CD4-positive, alpha-beta T cell treated with Interleukin-21 for 1 hour (primary cell): ENCODE measurements at places on chromosomes 16 and 17.

DNA sequence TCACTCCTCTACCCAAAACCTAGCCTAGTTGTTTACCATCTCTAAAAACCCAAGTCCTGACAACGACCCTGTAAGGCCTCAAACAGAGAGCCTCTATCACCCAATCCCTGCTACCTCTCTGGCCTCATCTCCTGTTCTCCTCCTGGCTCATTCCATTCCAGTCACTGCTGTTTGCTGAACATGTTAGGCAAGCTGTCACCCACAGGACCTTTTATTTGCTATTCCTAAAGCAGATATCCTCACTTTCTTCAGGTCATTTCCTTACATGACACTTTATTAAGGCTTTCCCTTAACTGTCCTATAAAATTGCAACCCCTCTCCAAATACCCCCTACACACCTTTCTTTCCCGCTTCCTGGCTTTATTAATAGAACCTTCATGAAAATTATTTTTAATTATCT lies 85.1 kb downstream of the KANSL1 start:
- no peak for DNase-seq

GRCh38 chr17:7560172-7561027 lies 1.3 kb upstream of the SENP3 start:
- peak; percentile 59 for DNase-seq

DNA sequence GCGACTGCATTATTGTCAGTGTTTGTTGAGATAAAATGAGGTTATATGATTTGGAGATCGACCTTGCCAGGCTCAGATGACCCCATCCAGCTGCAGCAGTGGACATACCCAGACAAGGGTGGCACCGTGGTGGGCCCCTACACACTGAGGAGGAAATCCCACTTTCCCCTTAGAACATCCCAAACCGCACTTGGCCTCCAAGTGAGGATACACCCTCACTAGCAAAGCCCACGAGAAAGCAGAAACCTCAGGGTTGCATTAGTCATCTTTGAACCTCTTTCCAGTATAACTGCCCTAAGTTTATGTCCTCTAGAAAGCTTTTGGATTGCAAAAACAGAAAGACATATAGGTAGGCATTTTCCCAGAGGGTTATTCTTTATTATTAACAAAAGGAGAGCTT lies 101.5 kb downstream of the CLEC16A start:
- no peak for DNase-seq

GRCh38 chr17:44807817-44808155 lies 22.3 kb downstream of the GJC1 start:
- DNase-seq: no peak

- no peak for DNase-seq
Measured at GRCh38 chr16:80899809-80900592, 95.6 kb upstream of the CDYL2 start.

- DNase-seq: no peak
Measured at GRCh38 chr17:37677021-37677420, 33.8 kb upstream of the DDX52 start.

GRCh38 chr17:60473788-60474187 lies 51.5 kb downstream of the CHCT1 start:
- no peak for DNase-seq

DNA sequence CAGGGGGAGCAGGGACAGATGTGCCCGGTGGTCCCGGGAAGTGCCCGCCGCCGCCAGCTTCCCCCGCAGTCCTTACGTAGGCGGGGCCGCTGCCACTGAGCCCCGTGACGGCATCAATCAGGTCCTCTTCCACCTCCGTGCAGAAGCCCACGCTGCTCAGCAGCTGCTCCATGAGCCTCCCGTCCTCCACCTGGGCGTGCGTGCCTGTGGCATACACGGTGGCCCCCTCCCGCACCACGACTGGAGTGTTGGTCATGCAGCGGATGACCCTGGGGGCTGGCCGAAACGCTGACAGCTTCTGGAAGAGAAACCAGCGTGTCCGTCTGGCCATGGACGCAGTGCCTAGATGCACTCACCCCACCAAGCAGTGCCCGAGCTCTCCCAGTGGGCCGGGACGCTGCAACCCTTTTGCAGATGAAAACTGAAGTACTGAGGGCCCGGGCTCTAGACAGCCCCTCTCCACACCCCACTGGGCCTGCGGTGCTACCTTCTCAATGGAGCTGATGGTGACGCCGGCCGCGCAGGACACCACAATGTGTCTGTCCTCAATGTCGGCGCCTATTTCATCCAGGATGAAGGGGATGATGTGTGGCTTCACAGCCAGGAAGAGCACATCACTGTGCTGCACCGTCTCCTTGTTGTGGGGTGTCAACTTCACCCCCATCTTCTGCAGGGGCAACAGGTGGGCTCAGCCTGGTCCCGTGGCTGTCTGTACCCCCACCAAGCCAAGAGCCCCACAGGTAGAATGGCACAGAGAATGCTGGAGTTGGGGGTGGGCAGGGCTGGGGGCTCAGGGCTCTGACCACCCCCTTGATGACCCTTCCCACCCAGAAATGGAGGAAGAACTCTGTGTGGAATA lies 2.0 kb downstream of the PYCR1 start:
- DNase-seq: no peak

DNA sequence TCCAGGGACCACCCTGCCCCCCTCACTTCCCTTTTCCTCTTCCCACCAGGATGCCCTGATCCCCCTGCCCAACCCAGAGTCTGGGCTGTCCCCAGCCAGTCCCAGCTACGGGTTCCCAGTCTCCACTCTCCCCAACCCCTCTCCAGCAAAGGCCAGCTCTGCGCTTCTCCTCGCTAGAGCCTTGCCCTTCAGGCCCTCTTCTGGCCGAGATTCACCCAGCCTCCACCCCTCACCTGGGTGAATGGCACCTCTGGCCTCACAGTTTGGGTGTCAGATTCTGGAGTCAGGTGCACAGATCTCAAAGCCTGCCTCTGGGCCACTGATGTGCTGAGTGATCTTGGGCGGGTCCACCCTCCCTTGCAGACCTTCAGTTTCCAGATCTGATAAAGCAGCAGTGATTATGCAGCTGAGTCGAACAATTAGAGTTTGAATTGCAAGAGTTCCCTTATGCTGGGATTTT lies 185.6 kb upstream of the TNRC6C start:
- DNase-seq: no peak

GRCh38 chr17:12024327-12024726 lies 3.6 kb downstream of the MAP2K4 start:
- no peak for DNase-seq

GRCh38 chr17:63840591-63841349 lies 1.7 kb downstream of the SMARCD2 start:
- DNase-seq: no peak

DNA sequence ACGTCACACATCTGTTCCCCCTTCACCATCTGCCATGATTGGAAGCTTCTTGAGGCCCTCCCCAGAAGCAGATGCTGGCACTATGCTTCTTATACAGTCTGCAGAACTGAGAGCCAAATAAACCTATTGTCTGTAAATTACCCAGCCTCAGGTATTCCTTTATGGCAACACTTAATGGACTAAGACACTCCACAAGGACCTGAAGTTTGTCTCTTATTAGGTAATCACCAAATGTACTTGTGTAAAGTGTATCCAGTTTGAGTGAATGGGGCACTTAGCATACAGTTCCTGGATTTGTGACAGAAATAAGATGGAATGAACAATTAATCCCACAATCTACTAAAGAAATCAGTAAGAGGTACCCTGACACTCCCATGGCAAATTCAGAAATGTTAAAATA lies 105.3 kb downstream of the SLC39A11 start:
- no peak for DNase-seq

GRCh38 chr16:11788914-11789313 lies 8.1 kb downstream of the ZC3H7A start:
- DNase-seq: no peak

DNA sequence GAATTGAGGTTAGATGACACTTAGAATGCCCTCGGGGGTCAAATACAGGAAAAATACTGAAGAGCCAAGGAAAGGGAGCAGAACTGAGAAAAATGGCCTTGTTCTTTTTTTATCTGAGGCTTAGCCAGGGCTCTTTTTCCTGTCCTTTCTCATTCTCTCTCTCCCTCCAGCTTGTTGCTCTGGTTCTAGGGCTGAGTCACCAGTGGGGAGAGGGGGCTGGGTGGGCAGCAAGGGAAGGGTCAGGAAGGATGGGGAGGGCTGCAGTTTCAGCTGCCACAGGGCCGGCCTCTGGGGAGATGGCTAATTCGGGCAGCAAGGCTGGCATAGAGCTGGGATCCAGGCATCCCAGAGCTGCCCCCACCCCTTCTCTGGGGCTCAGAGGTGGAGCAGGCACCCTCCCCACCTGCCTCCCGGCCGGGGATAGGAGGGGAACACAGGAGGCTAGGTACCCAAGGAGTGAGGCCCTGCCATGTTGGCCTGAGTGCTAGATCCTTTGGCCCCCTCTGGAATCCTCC lies 3.9 kb downstream of the ITGA3 start:
- DNase-seq: no peak

GRCh38 chr17:44539673-44540072 lies 17.6 kb upstream of the FZD2 start:
- DNase-seq: no peak

GRCh38 chr17:51555153-51555552 lies 294.8 kb downstream of the UTP18 start:
- DNase-seq: no peak

GRCh38 chr17:19876529-19877161 lies 8.9 kb upstream of the ULK2 start:
- DNase-seq: peak; percentile 58

DNA sequence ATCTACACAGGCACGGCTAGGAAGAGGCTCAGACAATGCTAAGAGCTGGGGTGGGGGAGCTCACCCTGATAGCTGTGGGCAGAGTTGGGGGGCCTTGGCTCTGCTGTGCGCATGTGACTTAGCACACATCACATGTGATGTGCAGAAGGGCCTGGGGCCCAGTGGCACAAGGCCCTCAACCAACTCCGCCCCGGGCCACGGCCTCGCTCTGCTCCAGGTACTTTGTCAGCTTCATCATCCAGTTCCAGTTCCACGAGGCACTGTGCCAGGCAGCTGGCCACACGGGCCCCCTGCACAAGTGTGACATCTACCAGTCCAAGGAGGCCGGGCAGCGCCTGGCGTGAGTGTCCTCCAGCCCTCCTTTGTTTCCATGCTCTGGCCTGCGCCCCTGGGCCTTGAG lies 19.3 kb downstream of the ACE start:
- no peak for DNase-seq

DNA sequence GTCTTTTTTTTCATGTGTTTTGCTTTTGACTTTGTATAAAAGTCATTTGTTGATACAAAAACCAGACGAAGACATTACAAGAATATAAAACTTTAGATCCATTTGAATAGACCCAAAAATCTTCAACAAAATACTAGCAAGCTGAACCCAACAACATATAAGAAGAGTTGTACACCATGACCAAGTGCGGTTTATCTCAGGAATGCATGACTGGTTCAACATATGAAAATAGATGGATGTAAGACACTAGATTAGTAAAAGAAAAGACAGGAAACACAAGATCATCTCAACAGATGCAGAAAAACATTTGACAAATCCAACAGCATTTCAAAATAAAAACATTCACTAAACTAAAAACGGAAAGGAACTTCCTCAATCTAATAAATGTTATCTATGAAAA lies 69.0 kb downstream of the TBC1D16 start:
- no peak for DNase-seq

- no peak for DNase-seq
Measured at GRCh38 chr17:64183815-64184214, 53.9 kb upstream of the ERN1 start.

- no peak for DNase-seq
Measured at GRCh38 chr17:15289285-15290183, 24.4 kb upstream of the PMP22 start.

DNA sequence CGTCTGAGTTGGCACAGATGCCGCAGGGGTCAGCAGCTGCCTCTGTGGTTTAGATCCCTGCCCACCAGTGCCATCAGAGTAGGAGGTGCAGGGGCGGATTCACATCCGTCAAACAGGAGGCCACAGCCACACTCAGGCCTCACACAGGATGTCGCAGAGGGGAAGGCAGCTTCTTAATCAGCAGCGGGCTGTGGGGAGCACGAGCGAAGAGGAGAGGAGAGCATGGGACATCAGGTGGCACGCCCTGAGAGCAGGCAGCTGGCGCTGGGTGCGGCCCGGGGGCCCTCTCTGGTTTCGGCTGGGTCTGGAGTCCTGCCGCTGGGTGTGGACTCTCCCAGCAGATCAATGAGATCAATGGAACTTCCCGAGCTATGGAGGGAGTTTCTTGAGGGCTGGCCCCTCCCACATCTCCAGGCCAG lies 9.6 kb downstream of the LLGL2 start:
- peak; percentile 73 for DNase-seq

DNA sequence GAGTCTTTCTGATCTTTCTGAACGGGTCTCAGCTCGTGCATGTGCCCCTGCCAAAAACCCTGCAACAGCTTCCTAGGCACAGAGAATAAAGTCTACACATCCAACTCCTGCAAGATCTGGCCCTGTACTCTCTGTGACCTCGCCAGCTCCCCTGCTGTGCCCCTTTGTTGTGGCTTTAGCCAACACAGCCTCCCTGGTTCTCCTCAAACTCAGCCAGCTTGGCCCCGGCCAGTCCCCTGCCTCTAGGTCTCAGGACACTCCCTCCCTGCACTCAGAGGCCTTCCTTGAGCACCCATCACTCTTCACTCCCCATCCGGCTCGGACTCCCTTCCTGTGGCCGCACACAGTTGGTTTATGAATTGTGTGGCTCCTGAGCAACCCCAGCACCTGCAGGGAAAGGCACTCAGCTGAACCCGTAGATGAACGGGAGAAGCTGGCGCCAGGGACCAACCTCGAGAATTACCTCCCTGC lies 1.4 kb downstream of the CEP131 start:
- DNase-seq: no peak

DNA sequence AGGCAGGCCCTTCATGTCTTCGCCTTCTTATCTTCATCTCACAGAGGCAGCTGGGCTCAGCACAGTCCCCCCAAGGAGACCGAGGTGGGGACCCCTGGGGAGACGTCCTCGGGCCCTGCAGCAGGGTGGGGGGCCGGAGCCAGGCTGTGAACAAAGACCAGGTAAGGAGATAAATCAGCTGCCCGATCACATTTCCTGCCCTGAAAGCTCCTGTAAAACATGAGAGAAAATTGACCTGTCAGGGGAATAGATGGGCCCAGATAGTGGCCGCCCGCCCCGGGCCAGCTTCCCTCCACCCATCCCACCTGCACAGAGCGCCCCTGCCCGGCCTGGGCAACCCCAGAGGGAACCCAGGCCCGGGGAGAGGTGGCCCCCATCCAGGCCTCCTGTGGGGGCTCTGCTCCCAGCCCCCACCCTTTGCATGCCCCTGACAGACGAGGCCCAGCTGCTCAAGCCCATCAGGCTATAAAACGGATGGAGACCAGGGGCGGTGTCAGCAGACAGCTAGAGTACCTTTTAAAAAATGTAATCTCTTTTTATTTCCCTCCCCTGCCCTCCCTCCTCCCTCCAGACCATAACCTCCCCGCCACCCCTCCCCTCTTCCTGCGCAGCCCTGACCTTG lies 18.8 kb upstream of the SLC38A10 start:
- DNase-seq: no peak

- no peak for DNase-seq
Measured at GRCh38 chr16:68909099-68909733, 65.9 kb downstream of the TANGO6 start.

DNA sequence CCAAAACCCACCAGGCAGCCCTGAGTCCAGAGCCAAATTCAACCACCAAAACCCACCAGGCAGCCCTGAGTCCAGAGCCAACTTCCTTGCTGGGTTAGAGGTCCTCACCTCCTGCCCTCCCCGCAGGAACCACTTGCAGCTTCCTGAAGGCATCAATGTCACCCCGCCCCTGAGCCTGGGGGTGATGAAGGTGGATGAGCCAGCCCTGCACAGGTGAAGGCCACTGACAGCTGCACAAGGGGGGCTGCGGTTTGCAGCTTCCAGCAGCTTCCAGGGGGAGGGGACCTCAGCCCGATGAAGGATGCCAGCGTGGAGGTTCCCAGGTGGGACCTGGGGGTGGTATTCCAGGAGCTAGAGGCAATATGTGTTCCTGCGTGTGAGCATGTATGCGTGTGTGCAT lies 7.6 kb upstream of the CSNK1D start:
- no peak for DNase-seq

GRCh38 chr16:11306997-11307638 lies 26.0 kb upstream of the PRM1 start:
- DNase-seq: no peak
